ENCODE measurements at places on chromosomes 4 and X.

DNA sequence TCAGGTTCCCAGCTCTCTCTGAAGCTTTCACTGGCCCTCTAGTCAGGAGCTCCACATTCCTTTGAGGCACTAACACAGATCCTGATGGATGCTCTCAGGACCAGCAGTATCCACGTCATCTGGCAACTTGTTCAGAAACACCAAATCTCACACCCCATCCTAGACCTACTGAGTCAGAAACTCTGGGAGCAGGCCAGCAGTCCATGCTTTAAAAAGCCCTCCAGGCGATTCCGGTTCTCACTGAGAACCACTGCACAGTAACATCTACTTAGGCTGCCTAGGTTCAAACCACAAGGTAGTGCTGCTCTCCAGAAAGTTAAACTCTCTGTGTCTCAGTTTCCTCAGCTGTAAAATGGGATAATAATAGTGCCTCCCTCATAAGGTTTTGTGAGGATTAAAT, 55.3 kb downstream of the CCDC158 start:
- no peak for DNase-seq

DNA sequence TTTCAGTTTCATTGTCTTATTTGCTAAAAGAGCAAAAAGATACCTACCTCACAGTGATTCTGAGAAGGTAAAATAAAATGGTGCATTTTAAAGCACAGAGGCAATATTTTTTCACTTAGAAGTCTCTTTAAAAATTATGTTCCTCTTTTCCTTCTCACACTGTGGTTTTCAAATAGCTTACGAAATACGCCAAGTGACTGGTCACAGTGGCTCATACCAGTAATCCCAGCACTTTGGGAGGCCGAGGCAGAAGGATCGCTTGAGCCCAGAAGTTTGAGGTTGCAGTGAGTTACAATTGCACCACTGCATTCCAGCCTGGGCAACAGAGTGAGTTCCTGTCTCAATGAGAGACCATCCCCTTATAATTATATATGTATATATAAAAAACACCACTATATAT, 372.6 kb downstream of the FBXO8 start:
- no peak for DNase-seq

DNA sequence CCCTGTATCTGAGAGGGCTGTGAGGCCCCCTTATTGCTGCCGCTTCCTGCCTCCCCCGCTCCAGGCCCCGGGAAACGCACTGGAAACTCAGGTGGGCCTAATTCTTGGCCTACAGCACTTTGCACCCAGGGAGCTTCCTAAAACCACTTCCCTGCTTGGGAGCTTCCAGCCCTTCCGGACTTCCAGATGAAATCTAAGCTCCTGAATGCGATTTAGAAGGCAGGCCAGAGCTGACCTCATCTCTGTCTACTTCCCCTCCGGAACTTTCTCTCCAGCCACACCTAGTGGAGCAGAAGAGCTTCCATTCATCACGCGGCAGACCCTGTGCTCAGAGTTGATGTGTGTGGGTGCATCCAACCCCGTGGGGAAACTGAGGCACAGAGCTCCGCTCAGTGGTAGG, 84.2 kb downstream of the SORCS2 start:
- DNase-seq: no peak

GRCh38 chr4:3367866-3368265, 73.9 kb upstream of the HGFAC start:
- DNase-seq: no peak

DNA sequence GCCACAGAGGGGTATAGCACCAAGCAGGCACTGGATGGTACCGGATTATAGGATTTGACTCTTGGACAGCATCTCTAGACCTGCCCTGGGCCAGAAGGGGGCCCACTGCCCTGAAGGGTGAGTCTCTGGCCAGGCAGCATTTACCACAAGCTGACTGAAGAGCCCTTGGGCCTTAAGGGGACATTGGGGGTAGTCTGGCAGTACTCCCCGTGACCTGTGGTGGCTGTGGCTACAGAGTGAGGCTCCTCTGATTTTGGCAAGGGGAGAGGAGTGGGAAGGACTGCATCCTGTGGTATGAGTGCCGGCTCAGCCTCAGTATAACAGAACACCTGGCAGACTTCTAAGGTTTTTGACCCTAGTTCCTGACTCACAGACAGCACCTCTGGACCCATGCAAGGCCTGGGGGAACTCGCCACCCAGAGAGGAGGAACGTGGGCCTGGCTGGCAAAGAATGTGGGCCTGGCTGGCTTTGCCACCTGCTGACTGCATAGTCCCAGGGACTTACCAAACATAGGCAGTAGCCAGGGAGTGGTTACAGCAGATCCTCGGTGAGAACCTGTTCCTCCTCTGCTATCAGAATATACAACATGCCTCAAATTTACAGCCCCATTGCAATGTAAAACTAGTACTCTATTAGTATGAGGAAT, 48.1 kb downstream of the ABCB7 start:
- DNase-seq: no peak

DNA sequence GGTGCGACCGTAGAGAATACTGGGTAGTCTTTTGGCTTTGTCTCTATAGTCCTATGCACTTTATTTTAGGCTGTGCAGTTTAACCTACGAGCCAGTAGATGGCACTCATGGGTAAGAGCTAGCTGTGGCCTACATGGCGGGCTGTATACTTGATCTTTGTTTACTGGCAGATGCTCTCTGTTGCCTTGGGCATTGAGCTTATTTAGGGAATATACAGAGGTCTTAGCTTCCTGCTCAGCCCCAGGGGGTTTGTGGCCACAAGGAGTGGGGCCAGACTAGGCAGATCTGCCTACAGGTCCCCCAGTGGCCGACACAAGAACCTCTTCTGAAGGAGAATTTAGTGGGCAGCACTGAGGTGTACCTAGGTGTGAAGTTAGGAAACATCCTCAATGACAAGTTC, 227.6 kb upstream of the HDX start:
- DNase-seq: peak; percentile 1

- no peak for DNase-seq
These were observed 75.8 kb downstream of the FAM53A start for GRCh38 chr4:1608196-1608820.

GRCh38 chr4:54929459-54929858, 195.9 kb downstream of the KDR start:
- DNase-seq: peak; percentile 70

DNA sequence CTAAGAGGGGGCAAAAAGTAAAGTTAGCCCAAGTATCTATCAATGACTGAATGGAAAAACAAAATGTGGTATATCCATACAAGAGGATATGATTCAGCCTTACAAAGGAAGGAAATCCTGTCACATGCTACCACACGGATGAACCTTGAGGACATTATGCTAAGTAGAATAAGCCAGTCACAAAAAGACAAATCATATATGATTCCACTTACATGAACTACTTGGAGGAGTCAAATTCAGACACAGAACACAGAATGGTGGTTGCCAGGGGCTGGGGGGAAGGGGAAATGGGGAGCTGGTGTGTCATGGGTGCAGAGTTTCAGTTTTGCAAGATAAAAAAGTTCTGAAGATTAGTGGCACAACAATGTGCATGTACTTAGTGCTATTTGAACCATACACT, 101.8 kb downstream of the SH3KBP1 start:
- no peak for DNase-seq

- no peak for DNase-seq
These were observed 9.5 kb downstream of the IDS start for GRCh38 chrX:149495573-149496071.

GRCh38 chr4:185797596-185798338, 14.2 kb downstream of the SORBS2 start:
- DNase-seq: no peak

DNA sequence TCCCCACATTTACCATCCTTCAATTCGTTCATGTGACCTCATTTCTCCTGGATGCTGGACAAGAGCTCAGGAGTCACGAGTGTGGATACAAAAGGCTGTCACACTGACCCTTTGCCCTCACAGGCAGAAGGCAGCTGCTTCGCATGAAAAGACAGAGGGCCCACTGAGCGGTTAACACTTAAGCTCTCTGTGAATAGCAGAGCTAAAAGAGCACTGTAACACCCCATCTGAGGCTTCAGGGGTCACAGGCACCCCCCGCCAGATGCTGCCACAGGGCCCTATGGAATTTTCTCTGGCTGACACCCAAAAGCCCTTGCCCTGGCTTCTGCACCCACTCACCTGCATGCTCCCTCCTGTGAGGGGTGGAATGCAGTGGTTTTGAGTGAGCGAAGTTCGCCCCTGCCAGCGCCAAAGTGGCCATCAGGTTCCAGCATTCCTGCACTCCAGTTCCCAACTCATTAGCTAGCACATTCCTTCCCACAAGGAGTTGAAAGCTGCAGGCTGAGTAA, 360.9 kb downstream of the PPP3CA start:
- no peak for DNase-seq

GRCh38 chr4:174225349-174226049, 58.0 kb downstream of the FBXO8 start:
- DNase-seq: no peak

GRCh38 chrX:74259885-74260491, 44.0 kb upstream of the ZCCHC13 start:
- no peak for DNase-seq

- DNase-seq: no peak
These were observed 14.5 kb upstream of the TXLNG start for GRCh38 chrX:16771483-16772398.

DNA sequence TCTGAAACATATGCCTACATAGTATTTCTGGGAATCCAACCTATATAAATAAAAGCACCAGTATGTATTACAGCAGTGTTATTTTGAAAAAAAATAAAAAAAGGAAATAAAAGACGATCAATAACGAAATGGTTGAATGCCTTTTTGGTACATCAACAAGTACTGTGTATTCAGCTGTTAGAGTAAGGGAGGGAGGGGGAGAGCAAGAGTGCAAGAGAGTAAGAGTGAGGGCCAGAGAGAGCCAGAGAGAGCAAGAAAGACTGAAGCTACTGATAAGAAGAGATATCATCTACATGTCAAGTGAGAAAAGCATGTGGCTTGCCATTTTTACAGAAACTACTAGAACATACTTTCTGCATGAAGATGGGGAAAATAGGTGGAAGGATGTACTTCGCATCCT, 1.8 kb downstream of the SPIN4 start:
- DNase-seq: peak; percentile 29

- DNase-seq: no peak
These were observed 1618.0 kb upstream of the PCDH10 start for GRCh38 chr4:131531087-131531486.

GRCh38 chrX:47030339-47030738, 47.9 kb upstream of the RGN start:
- peak; percentile 56 for DNase-seq

DNA sequence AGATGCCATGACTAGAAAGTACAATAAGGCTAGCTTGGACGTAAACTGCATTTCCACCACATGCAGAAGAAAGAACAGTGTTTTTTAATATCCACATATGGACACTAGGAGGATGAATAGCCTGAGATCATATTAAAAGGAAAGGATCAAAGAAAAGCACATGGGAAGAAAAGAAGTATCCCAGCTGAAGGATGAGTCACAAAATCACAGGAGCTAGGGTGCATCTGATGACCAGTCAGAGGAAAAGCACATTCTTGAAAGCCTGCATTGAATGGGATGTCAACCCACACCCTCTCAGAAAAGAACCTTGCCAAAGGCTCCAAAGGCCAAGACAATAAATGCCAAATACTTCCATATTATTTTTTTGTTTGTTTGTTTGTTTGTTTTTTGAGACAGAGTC, 56.8 kb upstream of the PRDX4 start:
- no peak for DNase-seq

DNA sequence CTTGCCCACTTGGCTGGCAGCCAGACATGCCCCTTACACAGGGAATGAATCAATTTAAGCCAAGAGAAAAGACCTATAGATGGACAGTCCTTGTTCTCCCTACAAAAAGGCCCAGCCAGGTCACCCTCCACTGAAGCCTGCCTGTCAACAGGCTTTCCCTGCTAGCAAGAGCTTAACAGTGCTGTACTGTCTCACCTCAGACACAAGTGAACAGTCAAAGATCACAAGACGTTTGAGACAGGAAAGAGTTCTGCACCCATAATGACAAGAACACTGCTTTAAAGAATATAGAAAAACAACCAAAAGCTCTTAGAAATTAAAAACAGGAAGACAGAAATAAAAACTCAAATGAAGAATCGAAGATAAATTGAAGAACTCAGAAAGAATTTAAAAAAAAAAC, 4.6 kb downstream of the RNF175 start:
- DNase-seq: no peak

DNA sequence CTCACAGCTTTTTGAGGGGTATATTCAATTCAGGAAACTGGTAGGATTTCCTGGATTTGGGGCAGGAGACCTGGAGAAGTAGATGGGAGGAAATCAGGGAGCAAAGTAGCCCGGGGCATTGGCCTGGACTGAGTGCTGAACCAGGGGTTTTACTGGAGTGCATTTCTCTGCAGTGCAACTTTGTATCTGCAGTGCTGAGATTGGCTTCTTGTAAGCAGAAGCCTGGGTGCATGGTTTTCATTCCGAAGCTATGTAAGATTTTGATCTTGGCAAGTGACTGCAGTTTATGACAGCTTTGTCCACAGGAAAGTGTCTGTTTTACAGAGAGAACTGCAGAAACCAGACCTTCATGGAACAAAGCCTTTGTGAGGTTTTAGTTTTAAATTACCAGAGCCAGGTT, 158.3 kb downstream of the SPCS3 start:
- DNase-seq: no peak

DNA sequence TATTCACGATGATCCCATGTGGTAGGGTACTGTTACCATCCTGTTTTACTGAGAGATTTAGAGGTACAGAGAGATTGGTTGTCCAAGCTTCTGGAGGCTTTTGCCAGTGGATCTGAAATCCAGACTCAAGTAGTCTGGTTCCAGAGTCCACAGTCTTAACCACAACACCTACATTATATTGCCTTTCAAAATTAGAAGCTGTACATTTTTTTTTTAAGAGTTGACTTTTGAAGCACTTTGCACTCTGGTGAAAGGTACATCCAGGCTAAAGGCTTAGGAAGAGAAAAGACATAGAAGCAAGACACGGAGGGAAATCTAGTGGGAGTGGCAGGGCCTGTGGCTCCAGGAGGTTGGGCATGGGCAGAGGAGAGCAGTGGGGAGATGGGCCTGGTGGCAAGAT, 122.1 kb downstream of the AFF1 start:
- no peak for DNase-seq

DNA sequence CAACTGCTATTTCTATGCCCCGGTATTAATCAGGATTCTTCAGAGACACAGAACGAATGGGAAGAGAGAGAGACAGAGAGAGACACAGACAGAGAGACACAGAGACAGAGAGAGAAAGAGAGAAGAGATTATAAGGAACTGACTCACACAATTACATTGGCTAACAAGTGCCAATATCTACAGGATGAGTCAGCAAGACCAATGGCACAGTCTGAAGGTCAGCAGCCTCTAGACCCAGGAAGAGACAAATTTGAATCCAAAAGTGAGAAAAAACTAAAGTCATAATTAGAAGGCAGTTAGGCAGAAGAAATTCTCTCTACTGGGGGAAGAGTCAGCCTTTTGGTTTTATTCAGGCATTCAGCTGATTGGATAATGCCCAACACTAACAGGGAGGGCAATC, 187.3 kb downstream of the MAB21L2 start:
- no peak for DNase-seq

DNA sequence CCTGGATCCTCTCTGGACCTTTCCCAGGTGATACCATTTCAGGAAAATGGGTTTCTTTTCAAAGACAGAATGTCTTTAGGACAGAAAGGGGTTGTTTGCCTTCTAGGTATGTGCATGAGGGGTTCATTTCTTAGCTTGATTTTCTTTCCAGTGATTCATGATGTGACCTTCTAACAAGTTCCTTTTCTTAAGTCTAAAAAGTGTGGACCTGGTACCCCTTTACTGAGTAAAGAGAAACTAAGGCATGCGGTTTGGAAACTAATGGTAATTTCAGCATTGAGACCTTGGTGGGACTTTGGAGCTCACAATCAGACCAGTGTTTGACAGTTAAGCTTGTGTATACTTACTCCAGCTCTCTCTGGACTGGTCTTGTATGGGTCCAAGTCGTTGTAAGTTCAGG, 8.7 kb downstream of the ENOPH1 start:
- DNase-seq: no peak

- no peak for DNase-seq
These were observed 38.1 kb downstream of the FGFRL1 start for GRCh38 chr4:1049591-1049905.
